ENCODE measurements at places on chromosomes 6 and 20.

DNA sequence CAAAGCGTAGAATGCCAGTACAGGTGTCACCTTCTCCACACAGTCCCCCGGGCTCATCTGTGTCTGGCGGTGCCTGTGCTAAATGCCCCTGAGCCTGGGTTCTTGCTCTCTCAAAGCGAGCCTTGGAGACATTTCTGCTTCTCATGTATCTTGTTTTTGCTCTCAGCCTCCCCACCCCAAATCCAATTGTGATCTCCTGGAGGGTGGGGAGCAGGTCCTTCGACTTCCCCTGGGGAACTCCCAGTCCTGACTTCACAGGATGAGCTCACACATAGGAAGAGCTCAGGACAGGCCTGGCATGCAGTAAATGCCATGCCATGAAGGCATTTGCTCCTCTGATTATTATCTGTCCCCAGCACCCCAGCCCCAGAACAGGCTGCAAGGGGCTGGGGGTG, 58.1 kb downstream of the NOL4L start:
- DNase-seq, result no peak

DNA sequence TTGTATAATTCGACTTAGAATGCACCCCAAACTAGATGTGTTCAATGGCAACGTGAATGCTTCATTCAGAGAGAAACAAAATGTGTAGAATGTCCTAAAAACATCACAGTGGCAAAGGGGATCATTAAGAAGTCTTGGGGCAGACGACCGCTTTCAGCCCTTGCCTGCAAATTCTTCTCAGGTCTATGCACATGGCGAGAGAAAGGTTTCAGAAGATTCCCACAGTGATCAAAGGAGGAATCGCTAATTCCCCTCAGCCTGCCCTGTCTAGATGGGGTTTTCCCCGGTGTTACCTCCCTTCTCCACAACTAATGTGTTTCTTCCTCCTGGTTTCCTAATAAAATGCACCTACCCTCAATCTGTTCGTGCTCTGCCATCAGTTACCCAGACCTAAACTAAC, 13.3 kb upstream of the NHSL1 start:
- no peak for DNase-seq

DNA sequence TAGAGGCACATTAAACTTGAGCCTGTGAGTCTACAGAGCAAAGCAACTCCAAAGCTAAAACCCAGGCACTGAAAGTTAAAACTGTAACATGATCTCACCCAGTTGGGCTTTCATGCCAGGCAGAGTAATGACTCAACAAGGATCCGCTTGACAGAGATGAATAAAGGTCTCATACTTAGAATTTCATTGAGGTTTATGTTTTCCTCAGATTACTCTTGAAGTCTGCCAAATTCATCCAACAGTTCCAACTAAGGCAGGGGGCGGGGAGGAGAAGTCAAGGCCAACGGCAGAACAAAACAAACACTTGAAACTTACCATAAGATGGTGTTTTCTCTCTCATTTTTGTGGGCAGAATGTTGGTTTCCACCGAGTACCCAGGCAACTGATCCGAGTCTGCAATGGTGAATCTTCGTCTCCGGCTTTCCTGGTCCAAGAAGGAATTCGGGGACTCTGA, 54.0 kb upstream of the IPCEF1 start:
- DNase-seq, result peak; percentile 11

DNA sequence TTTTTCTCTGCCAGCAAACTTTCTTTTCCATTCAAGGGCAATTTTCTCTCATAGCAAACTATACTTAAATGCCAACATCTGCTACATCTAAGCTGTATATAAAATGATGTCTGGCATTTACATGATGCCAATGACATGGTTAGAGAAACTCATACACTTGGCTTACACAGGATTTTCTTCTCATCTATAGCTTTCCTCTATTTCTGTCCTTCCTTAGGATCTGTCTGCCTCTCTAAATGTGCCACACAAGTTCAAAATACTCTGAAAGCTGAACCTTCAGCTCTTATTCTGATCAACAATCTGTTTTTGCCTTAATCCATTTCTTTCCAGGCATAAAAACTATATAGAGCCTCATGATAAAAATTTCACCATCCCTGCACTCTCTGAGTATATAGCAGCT, 290.9 kb upstream of the RNF217 start:
- DNase-seq, result no peak

Data from iPS DF 6.9 (cell line).